Activated CD4-positive, CD25-positive, alpha-beta regulatory T cell (primary cell): ENCODE measurements at places on chromosomes 12 and 14.

GRCh38 chr14:61385002-61385685 is 63.8 kb downstream of the PRKCH start:
- peak; percentile 18 for DNase-seq

DNA sequence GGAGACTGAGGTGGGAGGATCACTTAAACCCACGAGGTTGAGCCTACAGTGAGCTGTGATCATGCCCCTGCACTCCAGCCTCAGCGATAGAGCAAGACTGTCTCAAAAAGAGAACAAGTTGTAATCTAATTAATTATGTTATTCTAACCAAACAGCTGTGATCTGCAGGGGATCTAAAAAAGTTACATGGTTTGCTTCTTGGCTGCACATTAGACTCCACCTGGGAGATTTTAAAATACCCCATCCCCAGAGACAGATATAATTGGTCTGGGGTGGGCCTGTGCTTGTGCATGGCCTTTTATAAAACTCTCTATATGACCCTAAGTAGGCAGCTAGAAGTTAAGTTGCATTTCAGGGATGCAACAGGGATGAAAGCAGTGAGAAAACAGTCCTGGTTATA is 76.7 kb downstream of the SCAF11 start:
- DNase-seq: no peak

DNA sequence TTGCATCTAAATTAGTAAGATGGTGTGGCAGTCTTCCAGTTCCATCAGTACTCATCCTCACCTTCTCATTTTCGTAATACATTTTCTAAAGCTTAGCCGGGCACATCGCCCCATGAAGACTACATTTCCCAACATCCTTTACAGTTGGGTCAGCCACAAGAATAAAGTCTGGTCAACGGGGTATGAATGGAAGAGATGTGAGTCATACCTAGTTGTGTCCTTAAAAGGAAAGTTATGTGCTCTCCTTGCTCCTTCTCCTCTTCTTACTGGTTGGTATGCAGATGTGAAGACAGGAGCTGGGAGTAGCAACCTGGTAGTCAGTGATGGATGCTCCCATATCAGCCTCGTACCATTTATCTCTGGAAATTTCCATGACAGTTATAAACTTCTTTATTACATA is 35.9 kb upstream of the EGLN3 start:
- DNase-seq: no peak

DNA sequence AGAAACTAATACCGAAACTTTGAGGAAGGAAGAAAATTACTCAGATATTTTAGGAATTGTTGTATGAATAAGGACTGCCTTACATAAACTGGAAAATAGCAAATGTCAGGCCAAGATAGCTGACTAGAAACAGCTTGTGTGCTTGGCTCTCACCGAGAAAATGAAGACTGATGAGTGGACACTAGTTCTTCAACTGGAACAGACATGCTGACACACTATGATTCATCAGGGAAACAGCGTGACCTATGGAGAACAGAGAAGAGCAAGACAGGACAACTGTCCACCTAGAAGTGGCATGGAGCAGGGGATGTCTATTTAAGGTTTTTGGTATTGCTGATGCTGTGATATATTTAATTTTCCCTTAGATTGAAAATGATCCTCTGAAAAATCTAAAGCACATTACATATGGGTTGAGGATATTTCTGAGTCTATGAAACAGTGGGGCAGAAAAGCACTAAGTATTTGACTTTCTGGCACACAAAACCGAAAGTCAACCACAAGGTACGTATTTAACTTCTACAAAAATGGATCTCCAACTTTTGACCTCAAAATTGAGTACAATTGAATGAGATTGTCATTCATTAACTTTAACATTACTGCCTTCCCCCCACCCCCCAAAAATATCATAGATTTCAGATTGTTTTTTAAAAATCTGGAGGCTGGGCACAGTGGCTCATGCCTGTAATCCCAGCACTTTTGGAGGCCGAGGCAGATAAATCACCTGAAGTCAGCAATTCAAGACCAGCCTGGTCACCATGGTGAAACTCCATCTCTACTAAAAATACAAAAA is 863.2 kb downstream of the LRFN5 start:
- DNase-seq: no peak

DNA sequence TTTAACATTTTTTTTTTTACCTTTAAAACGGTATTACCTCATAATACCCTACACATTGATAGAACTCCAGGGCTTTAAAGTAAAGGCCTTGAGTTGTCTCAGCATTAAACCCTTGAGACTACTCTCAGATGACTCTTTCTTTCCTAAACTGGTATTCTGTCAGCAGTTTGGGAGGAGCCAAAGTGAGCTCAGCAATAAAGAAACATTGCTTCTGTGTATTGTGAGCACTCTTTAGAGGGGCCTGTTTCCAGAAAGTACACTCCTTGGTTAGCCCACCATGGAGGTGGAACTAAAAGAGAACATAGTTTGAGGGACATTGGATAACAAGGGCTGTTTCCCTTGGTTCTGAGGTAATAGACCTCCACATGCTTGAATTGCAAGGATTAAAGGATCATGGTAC is 20.4 kb downstream of the MAP3K12 start:
- DNase-seq: no peak

GRCh38 chr12:7709969-7710675 is 1.1 kb upstream of the DPPA3 start:
- no peak for DNase-seq

DNA sequence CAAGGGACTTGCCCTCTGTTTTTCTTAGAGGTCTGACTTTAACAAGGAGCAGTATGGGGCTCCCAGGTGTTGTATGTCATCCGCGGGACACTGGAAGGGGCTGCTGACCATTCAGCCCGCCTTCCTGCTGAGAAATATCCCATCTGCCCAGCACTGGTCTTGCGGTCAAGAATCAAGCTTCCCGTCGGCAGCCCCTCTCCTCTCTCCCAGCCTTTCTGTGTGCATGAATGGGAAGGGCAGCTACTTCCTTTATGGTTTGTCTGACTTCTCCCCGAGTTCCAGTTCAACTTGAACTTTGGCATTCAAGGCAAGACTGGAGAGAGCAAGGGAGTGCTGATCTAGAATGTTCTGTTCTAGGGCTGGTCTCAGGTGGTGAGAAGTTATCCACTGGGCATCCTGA is 51.5 kb downstream of the PSMA6 start:
- DNase-seq: no peak

DNA sequence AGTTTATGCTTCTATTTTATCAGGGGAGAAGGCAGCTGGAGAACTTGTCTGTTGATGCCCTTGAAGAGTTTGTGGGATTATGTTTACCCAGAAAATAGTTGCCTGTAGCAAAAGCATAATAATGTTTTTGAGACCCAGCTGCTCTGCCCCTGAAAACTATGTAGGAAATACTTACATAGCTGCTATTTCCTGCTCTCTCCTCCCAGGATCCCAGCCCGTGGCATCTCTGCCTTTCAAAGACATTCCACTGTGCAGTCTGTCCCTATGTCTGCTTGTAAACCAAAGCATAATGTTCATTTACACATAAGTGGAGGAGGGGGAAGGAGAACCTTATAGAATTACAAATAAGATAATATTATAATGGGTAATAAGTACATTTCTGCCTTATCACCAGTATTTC is 198.7 kb downstream of the SYT1 start:
- no peak for DNase-seq

DNA sequence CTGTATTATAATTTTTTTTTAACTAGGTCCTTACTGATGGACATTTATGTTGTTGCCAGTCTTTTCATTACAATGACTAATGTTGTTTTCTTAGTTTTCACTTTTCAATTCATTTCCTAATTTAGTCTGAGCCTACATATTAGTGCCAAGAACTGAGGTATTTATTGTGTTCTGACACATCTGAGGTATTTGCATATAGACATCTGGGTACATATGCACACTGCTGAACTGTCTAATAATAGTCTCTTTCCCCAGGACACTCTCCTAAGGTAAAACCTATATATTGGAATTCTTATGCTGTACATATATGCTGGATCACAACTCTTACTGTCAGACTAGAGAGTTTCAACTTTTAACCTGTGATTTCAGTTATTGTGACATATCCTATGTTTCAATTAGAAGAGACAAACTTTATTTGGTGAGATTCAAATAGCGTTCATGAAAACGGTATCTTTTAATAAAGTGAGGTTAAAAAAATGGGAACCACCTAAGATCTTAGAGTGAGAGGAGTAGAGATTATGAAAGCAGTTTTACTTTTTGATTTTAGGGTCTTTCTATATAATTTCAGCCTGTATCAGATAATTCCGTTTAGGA is 263.2 kb downstream of the RAD51B start:
- no peak for DNase-seq

GRCh38 chr12:83575326-83575725 is 888.6 kb downstream of the TMTC2 start:
- DNase-seq: no peak

- DNase-seq: no peak
Observed at GRCh38 chr12:106235770-106236169, 12.1 kb downstream of the CKAP4 start.

GRCh38 chr14:38507299-38507698 is 251.4 kb upstream of the CLEC14A start:
- DNase-seq: no peak

DNA sequence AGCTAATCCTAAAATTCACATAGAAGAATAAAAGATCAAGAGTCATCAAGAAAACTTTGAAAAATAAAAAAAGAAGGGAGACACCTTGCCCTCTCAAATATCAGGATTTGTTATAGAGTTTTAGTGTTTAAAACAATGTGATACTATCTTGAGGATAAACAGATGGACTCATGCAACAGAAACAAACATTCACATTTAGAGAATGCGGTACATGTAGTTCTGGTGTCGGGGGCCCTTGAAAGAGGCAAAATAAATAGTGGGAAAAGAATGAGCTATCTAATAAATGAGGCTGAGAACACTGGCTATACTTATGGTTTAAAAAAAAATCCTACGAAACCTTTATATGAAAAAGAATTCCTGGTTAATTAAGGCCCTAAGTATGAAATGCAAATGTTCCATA is 127.7 kb downstream of the LLPH start:
- DNase-seq: no peak

- no peak for DNase-seq
Observed at GRCh38 chr14:69540654-69541335, 33.9 kb downstream of the CCDC177 start.

DNA sequence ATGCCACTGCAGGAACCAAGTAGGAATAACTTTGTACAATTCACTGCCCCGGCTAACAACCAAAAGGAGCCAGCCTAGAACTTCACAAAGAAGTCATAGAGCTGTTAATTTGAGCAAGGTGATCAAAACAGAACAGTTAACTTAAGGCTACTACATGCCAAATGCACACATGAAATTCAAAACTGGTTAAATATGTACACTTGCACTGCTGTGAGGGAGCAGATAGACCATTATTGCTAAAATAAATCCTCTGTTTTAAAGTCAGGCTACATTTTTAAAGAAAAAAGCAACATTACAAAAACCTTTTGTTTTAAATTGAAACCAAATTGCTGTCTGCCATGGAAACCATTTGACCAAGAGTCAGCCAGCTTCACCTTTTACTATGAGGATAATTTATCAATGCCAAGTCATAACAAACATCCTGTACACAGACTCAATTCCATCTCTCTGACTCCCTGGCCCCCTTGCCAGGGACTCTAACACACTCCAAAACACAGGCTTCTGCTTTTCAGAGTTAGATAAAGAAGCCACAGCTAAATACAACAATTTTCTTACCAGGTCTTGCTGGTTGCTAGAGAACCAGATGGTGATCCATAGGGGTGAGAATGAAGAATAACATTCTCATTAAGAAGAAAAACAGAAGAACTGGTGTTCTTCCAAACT is 84.0 kb downstream of the LRP6 start:
- DNase-seq: no peak

- DNase-seq: no peak
Observed at GRCh38 chr14:99791476-99792209, 1.6 kb upstream of the EML1 start.
